Muscle of back (tissue), 13 donors: ENCODE measurements at places on chromosomes 5 and 9.
A peak's percentile ranks its signal among the peaks of the same experiment; 100 is the strongest.

DNA sequence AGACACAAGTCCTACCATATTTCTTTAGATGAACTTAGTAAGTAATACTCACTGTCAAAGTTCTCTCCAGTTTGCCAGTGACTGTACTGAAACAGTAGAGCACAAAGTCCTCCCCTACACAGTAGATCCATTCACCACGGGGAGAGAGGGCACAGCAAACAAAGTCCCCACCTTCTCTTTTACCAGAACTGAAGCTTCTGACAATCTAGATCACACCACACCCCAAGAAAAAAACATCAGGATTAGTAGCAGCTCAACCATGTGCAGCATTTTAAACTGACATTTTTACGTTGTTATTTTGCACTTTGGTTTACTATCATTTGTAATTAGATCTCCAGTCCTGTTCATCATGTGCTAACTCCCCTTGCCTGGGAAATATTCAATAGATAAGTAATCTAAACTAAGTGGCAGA, 23.0 kb downstream of the DNAJA1 start:
- no peak for DNase-seq

DNA sequence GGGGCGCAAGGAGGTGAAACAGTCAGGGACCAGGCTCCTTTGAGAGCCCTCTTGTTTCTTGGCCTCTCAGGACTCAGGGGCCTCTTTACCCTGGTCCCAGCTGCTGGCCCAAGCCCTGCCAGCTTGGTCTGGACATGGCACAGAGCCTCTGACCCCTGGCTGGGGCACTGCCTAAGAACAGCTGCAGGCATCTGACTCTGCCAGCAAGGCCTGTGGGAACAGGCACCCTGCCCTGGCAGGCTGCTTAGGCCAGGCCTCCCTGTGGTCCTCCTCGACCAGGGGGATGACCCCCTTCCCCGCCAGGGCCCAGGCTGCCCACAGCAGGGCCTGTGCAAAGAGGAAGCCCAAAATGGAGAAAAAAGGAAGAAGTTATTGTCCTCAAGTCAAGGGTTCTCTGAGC, 25.5 kb downstream of the OLFML2A start:
- no peak for DNase-seq

GRCh38 chr5:115298811-115299210, 2.4 kb upstream of the CCDC112 start:
- no peak for DNase-seq

DNA sequence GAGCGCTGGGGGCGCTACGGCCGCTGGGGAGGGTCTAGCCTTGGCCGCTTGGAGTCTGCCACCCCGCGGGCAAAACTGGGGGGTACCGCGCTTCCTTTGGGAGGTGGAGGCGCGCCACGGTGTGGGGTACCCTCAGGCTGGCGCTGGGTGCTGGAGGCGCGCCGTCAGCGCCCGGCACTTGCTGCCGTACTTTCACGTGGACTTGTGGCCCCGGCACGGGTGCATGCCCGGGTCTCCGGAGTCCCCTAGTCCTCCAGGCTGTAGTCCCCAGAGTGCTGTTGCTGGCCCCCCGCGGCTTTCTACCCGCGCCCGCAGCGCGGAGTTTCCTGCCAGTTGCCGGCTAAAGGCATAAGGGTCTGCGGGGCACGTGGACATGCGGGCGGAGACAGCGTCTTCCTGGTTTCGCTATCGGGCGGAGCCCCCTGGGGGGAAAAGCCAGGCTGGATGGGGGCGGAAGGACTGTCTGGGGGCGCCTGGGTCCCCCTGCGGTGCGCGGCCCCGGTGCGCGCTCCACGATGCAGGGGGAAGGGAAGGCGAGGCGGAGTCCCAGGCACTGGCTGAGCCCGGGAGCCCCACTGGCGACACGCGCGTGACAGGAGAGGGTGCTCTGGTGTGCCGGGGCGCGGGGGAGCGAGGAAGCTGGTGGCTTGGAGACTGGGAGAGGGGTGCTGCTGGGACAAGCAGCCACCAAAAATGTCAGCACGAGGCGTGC, 666 bp downstream of the PPARGC1B start:
- peak; percentile 68 for DNase-seq
